NCI-H1930 (cell line): ENCODE measurements at places on chromosomes 16 and 17.
A peak's percentile ranks its signal among the peaks of the same experiment; 100 is the strongest.

GRCh38 chr17:77164483-77165091, 23.8 kb downstream of the SEC14L1 start:
- no peak for DNase-seq

DNA sequence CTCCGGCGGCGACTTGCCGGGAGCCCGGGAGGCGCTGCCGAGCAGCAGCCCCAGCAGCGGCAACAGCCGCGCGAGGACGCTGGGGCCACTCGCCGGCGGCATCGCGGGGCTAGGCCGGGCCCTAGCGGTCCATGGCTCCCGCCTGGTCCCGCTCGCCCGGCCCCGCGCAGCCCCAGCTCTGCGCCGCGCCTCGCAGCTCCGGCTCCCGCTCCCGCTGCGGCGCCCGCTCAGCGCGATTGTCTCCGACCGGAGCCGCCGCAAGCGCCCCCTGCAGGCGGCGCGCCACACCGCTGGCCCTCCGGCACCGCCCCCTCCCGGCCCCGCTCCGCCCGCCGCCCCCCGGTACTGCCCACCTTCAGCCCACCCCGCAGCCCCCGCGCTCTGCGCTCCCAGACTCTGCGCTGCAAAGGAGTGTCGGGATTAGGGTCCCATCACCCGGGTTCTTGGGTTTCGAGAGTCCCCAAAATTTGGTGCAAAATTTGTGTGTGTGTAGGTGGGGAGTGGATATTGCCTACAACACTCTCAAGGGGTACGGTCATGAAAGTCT, at the start of gene FAM171A2:
Gene FAM171A2, minus strand, starts transcription at position 241 of the 547 bp plus-strand sequence. Its CDS starts 139 bp downstream, at position 102.
- peak; percentile 75 for DNase-seq

DNA sequence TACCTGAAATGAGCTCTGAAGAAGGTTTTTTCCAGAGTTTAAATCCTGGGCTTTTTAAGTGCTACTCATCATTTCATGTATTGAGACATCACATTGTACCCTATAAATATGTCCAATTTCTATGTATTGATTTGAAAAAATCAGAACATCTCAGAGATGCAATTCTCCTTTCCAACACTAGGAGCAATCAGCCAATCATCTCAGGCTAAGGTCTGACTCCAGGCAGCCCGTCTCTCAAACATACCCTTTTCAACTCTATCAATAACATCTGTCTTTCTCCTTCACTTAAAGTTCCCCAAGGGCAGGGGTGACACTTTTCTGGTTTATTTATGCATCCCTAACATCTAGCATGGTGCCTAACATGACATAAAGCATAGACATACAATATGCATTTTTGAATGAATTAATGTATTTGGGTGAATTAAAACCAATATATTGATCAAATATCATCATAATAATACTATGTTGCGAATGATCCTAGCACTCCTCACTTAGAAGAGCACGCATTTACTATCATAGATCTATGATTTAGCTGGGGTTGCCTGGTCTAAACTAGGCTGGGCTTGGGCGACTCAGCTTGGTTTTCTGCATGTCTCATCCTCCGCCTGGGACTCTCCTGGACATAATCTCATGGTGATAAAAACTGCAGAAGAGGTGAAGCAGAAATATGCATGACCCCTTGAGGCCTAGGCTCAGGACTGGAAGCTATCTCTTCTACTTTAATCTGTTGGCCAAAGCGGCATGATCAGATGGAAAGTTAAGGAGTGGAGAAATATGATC, 5.2 kb upstream of the CDH11 start:
- no peak for DNase-seq

- DNase-seq, result no peak
Measured at GRCh38 chr16:53912155-53912554, 208.2 kb downstream of the FTO start.

DNA sequence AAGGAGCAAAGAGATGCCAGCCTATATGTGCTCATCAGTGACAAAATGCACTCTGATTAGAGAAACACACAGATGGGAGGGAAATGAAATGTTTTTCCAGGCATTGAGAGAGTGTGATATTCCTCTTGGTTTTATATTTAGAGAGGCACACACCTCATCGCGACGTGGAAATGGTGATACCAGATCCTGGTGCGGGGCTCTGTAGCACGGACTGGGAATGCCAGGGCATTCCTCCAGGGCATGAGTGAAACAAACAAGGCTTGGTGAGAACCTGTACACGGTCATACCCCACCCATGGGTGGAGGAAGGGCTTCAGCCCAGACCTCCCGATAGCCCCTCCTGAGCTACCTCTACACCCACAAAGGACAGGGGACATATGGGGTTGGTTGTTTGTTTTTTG, 280.2 kb downstream of the C16orf95 start:
- DNase-seq, result no peak

DNA sequence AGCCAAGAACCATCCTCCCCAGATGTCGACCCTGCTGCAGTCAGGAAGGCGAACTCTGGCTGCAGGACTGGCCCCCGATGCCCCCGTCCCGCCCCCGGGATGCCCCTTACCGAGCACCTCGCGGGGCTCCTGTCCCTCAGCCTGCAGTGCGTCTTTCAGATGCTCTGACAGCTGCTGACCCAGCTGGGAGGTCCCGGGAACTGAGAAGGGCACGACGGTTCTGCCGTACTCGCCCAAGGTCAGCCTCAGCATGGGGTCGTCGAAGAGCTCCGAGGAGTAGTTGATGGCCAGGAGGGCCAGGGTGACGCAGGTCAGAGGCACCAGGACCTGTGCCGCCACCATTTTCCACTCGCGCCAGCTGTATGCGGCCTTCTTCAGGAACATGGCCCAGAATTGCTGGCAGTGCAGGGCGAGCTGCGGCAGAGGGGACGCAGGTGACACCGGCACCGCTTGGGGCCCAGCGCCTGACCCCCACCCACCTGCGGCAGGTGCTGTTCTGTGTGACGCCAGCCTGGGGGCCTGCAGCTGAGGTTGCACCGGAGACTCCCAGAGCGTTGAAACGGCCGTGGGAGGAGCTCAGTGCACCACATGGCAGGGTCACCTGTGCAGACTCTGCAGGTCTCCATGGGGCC, 20.1 kb upstream of the RNPS1 start:
- DNase-seq, result no peak

DNA sequence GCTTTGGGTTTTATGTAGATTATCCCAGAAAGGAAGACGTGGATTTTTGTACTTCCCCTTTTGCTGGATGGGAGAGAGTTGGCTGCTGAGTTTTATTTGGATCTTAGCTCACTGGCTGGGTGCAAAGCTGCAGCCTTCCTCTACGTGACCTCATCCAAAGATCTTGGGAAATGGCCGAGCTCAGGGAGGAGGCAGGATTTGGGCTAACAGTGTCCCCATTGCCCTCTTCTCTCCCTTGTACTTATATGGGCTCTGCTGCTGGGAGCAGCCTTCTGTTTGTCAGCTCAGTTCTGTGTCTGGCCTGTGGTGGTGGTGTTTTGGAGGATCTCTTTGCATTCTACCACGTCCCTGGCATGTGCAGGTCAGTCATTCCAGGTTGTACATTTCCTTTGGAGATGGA, 2.0 kb downstream of the AOC3 start:
- DNase-seq, result no peak

GRCh38 chr16:73746554-73746953, 550.1 kb upstream of the PSMD7 start:
- DNase-seq, result no peak

- DNase-seq, result no peak
Measured at GRCh38 chr17:60325730-60326524, 66.0 kb downstream of the USP32 start.

DNA sequence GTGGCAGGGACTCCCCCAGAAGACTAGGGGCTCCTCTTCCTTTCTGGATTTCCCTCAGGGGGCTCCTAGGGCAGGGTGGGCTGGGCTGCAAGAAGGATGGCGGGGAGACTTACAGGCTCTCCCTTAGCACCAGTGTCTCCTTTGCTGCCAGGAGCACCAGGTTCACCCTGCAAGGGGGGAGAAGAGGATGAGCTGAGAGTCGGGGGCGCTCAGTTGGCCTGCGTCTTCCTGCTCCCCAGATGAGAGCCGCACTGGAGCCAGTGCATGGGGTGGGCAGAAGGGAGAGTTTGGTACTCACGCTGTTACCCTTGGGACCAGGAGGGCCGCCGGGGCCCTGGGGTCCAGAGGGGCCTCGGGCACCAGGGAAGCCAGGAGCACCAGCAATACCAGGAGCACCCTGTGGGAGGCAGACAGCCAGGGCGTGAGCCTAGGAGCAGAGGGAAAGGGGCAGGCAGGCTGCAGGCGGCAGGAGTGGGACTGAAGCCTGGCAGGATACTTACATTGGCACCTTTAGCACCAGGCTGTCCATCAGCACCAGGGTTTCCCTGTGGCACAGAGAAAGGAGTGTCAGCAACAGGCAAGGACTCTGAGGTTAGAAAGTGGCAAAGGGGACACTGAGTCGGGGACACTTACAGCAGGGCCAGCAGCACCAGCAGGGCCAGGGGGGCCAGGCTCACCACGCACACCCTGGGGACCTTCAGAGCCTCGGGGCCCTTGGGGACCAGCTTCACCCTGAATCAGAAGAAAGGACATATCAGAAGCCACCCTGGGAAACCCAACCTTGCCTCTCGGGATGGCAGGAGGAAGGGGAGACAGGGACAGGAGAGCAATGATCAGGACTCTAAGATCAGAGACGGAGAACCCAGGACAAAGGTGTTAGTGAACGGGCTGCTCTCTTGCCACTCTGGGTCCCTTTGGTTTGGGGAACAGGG, 6.2 kb downstream of the COL1A1 start:
- DNase-seq, result no peak

GRCh38 chr17:75144816-75145512, 9.3 kb downstream of the JPT1 start:
- DNase-seq, result no peak

- no peak for DNase-seq
Measured at GRCh38 chr16:12794486-12795387, 8.9 kb downstream of the CPPED1 start.

- DNase-seq, result no peak
Measured at GRCh38 chr16:14304891-14305460, 233.9 kb downstream of the MRTFB start.

DNA sequence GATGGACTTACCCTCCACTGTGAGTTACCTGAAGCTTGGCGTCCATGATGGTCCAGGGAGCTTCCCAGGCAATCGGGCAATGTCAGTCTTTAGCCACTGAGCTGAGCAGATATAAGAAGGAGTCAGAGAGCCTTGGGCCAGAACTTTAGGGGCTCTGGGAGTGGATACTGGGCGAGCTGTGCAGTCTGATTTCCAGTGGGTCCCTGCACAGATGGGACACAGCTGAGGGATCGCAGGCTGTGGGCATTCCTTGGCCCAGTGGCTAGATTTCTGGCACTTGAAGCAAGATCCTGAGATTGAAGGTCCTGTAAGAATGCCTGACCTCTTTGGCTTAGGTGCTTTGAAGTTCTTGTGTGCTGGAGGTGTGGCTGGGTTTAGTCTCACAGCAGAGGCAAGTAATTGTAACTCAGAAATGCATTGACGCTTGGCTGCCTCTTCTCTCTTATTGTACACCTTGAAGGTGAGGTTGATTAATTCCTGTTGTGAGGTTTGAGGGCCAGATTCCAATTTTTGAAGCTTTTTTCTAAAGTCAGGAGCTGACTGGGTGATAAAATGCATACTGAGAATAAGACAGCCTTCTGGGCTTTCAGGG, 2283.8 kb downstream of the TP53TG3F start:
- no peak for DNase-seq

GRCh38 chr16:606656-607307, 16.9 kb downstream of the RAB40C start:
- DNase-seq, result no peak

GRCh38 chr17:42183741-42184711, 1.2 kb downstream of the HCRT start:
- peak; percentile 63 for DNase-seq

GRCh38 chr16:22001591-22001990, 675 bp upstream of the PDZD9 start:
- DNase-seq, result no peak

DNA sequence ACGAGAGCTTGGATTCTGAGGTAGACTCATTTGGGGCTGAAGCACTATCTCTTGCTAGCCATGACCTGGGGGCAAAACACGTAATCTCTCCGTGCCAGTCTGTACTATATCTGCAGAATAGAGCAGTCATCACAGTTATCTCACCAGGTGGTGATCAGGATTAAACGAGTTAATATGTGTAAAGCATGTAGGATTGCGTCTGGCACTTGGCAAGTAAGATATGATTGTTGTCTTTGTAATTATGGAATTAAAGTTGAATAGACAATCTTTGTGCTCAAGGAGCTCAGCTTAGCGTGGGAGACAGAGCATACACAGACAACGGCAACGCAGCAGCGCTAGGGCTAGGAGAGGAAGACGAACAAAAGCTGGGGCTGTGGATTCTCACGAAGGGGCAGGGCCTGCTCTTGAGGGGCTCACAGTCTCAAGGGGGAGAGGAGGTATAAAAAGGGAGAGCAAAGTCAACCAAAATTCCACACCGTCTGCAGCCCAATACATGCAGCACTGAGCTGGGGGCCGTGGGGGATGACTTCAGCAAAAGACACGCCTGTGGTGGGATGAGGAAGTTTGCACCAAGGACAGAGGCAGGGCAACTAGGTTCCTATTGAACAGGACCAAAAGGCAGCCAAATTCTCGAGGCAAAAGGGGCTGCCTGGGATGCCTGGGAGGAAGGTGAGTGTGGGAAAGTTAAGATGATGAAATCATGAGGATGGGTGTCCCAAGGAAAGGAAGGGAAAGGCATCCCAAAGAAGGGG, 68.6 kb downstream of the SDK2 start:
- no peak for DNase-seq

- no peak for DNase-seq
Measured at GRCh38 chr16:57245472-57246113, 534 bp downstream of the ARL2BP start.

- DNase-seq, result no peak
Measured at GRCh38 chr16:261031-261691, 14.6 kb downstream of the RGS11 start.

DNA sequence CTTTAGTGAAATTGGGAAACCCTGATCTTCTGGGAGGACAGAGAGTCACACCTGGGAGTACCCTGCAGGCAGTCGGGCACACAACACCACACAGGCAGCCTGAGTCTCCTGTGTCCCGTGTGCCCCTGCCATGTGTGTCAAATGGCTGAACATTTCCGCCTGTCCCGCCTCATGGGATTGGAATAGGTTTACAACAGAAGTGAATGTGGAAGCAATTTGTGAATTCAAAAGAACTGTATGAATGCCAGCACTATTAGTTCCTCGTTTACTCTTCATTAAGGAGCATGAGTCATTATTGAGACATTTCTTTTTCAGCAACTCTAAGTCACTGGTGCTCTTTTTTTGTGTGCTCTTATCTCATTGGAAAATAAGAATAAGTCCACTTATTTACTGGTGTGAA, 226.5 kb downstream of the PMP22 start:
- DNase-seq, result no peak

DNA sequence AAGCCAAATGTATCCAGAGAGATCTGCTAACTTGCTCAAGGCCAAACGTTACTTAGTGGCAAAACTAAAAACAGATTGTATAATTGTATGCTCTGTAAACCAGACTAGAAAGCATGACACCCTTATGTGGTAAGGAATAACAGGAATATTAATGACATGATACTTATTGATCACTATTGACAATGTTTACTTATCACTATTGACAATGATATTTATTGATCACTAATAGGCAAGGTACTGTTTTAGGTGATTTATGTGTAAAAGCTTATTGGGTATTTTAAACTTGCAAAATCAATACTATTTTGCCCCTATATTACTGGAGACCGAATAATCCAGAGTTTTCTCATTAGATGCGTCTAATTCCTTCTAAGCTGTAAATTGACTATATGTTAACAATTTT, 985.1 kb downstream of the CDH11 start:
- DNase-seq, result no peak
